Naive thymus-derived CD4-positive, alpha-beta T cell (primary cell): ENCODE measurements at places on chromosomes 12 and 14. TPM values are rescaled to one million over a fixed set of nuclear protein-coding genes. Genes with fewer than 3 reads are reported as not detected.

GRCh38 chr12:43145481-43145880 is 406.5 kb downstream of the ADAMTS20 start:
- no peak for DNase-seq

DNA sequence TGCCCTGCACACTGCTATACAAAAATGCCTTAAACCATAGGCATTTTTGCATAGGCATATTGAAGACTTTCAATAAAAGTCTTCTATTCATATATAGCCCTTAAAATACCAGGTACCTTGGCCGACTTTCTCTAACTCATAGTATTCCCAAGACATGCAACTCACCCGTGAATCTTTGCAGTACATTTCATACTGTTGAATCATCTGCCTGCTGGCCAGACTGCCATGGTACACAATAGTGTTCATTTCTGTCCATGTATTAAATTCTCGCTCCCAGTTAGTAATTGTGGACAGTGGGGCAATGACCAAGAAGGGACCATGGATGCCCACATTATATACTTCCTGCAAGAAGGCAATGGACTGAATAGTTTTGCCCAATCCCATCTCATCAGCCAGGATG is 24.3 kb upstream of the SUPT16H start:
- DNase-seq, result no peak

DNA sequence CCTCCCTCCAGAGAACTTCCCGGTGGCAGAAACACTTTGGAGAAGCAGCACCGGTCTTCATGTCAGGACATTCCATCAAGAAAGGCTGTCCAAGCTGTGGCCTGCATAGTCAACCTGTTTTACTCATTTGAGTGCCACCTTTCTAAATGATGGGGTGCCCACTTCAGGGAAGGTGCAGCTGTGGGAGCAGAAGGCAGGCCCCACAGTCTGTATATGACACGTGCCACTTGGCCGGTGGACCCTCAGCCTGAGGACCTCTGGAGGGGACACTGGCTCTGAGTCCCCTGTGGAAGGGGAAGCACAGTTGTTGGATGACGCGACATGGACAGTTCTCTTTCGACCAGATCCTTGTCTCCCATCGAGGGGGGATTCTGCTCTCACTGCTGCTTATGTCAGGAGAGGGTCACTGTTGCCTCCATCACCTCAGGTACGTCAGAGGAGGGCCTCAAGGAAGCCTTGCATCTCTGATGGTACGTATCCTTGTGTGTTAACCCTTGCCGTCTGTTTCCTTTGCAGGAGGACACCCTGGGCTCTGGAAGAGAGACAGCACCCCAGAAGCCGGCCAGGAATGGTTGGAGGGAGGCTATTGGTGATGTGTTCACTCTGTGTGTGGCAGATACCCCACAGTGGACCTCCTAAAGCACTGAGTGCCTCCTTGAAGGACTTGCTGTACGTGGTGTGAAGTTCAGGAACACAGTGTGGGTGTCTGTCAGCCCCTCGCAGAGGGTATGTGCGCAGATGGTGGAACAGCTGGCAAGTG is 132.1 kb upstream of the RTL1 start:
- no peak for DNase-seq

GRCh38 chr12:116578051-116578450 is 18.9 kb downstream of the MAP1LC3B2 start:
- no peak for DNase-seq

DNA sequence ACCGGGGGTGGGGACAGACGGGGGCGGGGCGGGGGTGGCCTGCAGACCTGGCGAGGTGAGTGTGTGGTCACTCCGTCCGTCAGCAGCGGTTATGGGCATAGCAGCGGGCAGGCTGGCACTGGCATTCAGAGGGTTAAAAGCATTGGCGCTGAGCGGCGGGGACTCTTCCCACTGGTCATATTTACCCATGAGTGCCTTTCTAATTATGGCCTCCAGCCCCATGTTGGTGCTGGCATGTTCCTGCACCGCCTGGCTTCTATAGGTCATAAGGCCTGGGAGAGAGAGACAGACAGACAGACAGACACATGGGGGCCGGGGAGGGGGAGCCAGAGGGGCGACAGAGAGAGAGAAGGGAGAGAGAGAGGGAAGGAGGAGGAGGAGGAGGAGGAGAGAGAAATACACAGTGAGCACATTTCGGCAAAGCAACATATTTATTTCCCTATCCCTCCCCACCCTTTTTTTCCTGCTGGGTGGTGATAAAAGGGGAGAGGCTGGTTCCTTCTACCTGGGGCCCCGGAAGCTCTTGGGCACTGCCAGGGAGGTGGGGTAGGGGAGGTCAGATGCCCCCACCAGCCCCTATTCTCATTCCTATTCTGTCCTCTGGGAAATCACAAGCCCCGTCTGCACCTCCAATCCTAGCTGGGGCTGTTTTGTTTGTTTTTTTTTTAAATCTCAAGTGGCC is 32.6 kb downstream of the RFLNA start:
- DNase-seq, result no peak

GRCh38 chr12:51662728-51663154 is 71.7 kb downstream of the SCN8A start:
- DNase-seq, result no peak

OAS2 gene
- 67.1 TPM for total RNA-seq

- DNase-seq, result no peak
Observed at GRCh38 chr14:87148655-87149054, 844.3 kb downstream of the GALC start.

RAB3IP gene
- 23.5 TPM for total RNA-seq

DNA sequence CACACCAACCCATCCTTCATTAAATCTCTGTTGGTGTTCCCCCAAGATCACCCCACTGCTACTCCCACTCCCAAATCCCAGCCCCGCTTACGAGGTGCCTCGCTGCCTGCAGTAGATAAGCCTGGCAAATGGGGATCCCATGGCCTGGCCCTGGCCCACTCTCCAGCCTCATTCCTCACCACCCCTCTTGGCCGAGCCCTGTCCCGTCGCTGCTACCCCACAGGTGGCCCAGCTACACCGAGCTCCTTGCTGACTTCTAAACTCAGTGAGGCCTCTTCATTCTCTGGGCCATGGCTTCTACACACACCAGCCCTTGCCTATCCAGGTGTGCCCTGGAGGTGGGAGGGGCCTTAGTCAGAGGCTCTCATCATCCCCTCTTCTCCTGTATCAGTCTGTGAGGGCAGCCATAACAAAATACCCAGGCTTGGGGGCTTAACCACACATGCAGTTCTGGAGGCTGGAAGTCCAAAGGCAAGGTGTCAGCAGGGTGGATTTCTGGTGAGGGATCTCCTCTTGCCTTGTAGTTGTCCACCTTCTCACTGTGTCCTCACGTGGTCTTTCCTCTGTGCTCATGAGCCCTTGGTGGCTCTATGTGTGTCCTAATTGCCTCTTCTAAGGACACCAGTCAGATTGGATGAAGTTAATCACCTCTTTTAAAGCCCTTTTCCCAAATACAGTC is 92.8 kb downstream of the PRMT8 start:
- no peak for DNase-seq

GRCh38 chr12:29656762-29657538 is 126.8 kb downstream of the TMTC1 start:
- DNase-seq, result no peak

GRCh38 chr12:29241821-29242591 is 92.9 kb downstream of the FAR2 start:
- no peak for DNase-seq

GRCh38 chr14:74358176-74358829 is 10.0 kb downstream of the VRTN start:
- no peak for DNase-seq

DNA sequence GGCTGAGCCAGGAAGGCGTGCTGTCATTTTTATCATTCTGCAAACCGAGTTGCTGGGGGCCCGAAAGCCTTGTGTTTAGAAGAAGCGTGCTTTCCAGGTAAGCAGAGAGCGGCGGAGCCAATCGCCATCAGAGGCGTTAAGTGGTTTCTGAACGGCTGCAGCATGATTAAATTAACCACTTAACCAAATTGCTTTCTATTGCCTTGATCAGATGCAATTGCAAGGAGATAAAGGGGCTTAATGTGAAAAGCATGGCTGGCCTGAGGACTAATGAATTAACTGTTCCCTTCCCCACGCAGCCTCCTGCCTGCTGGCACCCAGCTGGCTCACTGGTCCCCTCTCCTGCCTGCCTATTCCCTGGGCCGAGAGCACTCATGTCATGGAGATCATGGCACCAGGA is 36.6 kb upstream of the CHGA start:
- DNase-seq, result no peak

DNA sequence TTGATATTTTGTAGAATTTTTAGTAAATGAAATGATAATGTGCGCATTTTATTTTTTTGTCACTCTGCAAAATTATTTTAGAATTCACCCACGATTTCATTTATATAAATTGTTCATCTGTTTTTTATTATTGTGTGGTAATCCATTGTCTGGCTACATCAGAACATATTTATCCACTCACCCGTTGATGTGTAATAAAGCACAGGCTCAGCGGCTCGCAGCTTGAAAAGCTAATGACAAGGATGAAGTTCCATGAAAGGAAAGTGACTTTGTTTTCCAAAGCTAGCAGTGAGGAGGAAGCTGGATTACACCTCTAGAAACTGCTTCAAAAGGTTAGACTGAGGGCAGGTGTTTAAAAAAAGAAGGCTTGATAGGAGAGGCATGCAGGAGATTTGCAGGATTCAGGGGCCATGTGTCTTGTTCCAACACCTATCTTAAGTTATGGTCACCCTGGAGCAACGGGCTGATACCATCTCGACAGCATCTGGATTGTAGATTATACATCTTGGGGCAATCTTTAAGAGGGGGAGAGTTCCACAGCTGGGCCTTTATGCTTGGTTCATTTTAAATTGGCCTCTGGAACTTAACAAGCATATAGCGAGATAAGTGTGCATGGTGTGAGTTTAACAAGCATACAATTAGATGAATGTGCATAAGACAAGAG is 194.1 kb downstream of the TMTC3 start:
- no peak for DNase-seq

DNA sequence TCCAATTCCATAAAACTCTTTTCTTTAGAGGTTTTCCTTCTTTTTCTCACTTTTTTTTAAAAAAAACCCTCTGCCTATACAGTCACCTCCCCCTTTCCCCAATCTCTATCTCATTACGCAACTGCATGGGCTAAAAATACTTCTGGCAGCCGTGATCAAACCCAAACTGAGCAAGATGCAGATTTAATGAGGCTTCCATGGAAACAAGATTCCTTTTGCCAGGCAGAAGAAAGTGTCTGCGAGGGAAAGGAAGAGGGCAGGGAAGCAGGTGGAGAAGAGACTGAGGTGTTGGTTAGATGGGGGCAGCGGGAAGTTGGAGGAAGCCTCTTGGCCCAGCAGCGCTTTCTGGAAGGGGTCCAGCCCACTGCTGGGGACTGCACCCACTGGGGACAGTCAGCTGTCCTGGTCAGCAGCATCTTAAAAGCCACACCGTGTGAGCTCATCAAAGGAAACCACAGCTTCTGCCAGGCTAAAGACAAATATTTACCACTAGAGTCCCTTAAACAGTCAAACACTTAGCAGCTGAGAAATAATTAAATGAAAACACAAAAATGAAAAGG is 90.4 kb downstream of the SLC8A3 start:
- DNase-seq, result no peak

KRT75 gene
- total RNA-seq, result not detected in 2 replicates
